ENCODE measurements at places on chromosomes 16 and 17.

DNA sequence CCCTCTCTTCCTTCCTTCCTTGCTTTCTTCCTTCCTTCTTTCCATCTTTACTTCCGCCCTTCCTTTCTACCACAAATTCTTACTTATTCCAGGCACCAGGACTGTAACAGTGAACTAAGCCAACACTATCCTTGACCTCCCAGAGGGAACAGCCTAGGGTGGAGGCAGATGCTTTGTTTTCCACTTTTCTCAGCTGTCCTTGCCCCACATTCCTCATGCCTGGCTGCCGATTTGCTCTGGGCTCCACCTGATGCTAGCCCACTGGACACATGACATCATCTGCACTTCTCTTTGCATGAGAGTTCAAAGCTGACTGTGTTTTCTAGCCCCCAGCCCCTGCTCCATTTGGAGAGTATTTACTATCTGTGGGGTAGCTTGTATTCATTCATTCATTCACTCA, 283.0 kb downstream of the MAF start:
- DNase-seq: no peak

DNA sequence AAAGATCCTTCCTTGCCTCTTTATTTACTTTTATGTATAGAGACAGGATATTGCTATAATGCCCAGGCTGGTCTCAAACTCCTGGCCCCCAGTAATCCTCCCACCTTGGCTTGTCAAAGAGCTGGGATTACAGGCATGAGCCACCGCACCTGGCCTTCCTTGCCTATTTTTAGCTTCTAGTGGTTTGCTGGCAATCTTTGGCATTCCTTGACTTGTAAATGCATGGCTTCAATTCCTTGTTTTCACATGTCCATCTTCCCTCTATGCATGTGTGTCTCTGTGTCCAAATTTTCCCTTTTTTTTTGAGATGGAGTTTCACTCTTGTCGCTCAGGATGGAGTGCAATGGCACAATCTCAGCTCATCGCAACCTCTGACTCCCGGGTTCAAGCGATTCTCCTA, 22.5 kb downstream of the HEXIM2 start:
- DNase-seq: no peak

- DNase-seq: no peak
Observed at GRCh38 chr17:10126616-10127501, 71.5 kb downstream of the GAS7 start.

DNA sequence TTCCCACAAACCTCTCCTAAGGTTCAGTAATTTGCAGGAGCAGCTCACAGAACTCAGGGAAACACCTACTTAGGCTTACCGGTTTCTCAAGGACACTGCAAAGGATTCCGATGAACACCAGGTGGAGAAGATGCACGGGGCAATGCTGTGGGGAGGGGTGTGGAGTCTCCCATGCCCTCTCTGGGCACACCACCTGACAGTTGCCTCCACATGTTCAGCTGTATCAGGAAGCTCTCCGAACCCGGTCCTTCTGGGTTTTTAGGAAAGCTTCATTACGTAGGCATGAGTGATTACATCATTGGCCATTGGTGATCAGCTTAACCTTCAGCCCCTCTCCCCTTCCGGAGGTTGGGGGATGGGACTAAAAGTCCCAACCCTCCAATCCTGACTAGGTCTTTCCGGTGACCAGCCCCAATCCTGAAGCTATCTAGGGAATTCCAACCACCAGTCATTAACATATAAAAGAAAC, 21.6 kb downstream of the C17orf58 start:
- DNase-seq: no peak

DNA sequence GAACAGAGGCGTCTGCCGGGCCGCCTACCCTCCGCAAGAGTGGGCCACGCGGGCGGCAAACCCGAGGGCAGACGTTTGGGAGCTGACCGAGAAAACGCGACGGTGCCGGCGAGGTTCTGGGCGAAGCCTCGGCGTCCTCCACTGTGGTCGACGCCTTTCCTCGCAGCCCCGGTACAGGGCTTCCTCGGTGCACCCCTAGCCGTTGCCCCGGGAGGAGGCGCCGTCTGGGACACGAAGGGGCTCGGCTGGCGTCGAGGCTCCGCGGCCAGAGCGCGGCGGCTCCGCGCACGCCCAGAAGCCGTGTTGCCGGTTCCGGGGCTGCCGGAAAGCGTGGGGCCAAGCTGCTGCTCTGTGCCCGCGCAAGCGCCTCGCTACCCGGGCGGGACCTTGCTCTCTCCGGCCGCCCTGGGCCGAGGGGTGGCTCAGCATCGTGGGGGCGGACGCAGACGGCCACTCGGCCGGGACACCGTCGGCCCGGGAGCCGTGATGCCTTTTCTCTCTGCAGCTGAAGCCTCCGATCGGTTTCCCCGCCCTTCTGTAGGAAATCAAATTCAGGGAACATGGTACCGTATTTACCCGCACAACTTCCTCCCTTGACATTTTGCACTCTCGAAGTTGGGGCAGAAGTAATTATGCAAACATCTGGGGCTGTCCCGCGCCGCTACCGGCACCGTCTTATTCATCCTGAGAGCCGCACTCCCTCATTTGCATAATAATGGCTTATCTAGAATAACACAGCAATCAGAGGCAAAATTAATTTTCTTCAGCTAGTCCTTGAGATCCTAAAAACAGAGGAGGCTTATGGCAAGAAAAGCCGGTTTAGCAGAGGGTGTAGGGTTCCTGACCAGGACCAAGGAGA, 7.3 kb upstream of the CBX8 start:
- DNase-seq: peak; percentile 48

GRCh38 chr17:47891545-47892088, 4.4 kb upstream of the SP2 start:
- DNase-seq: no peak

GRCh38 chr17:16440901-16441629, 25.7 kb downstream of the TRPV2 start:
- no peak for DNase-seq

DNA sequence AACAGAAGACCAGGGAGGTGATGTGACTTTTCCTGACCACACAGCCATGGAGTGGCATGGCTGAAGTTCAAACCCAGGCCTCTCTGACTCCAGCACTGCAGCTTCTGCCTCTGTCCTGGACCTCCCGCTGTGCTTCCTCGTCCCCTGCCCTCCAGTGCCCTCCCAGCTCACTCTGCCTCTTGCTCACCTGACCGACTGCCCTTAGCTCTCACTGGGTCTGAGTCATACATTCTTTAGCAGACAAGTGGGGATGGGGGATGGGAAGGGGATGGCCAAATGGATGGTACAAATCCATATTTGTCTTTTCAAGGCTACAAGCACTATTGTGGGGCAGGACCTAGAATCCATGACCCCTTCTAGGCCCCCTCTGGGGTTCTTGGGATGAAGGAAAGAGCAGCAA, 33.0 kb downstream of the PITPNM3 start:
- DNase-seq: no peak
